Renal cortex interstitium (tissue), 15 donors: ENCODE measurements at places on chromosomes 7 and 10.

DNA sequence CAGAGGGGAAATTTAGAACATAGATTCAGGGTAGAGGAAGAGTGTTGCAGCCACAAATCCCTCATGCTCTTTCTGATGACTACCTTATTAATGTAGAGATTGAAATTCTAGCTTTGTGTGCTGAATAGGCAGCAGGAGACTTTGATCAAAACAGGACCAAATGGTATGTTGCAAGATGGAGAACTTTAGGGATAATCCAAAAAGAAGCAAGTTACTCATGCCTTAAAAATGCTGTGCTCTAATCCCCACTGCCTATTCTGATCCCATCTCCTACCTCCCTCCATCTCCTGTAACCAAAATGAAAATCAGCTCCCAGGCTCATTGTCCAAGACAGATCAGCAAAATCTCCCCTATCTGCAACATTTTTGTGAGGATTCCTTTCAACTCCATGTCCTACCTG, 31.3 kb downstream of the CH25H start:
- no peak for DNase-seq

- no peak for DNase-seq
Observed at GRCh38 chr10:114239117-114239993, at the start of gene VWA2. VWA2 (plus strand) TSS chr10:114239254; CDS start chr10:114248714, 9,460 bp downstream.

GRCh38 chr7:97021747-97022490, 2.7 kb downstream of the DLX5 start:
- no peak for DNase-seq

DNA sequence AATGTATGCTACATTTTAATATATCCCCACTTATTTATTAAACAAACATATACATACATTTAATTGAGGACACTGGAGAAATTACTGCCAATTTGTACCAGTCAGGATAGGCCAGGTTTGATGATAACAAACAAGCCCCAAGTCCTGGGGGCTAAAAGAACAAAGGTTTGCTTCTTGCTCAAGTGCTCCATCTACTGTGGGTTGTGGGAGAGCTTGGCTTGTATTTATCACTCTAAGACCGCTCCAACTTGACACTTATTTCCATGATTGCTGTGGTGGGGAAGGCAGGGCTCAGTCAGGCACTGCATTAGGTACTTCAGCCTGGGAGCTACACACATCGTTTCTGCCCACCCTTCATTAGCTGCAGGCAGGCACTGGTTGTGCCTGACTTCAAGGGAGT, 136.6 kb upstream of the ZNF32 start:
- no peak for DNase-seq

- no peak for DNase-seq
Observed at GRCh38 chr7:48360574-48360973, 189.3 kb downstream of the ABCA13 start.

GRCh38 chr7:70043015-70043538, 444.8 kb downstream of the AUTS2 start:
- no peak for DNase-seq

GRCh38 chr7:116522247-116522646, 2.6 kb upstream of the CAV1 start:
- no peak for DNase-seq

DNA sequence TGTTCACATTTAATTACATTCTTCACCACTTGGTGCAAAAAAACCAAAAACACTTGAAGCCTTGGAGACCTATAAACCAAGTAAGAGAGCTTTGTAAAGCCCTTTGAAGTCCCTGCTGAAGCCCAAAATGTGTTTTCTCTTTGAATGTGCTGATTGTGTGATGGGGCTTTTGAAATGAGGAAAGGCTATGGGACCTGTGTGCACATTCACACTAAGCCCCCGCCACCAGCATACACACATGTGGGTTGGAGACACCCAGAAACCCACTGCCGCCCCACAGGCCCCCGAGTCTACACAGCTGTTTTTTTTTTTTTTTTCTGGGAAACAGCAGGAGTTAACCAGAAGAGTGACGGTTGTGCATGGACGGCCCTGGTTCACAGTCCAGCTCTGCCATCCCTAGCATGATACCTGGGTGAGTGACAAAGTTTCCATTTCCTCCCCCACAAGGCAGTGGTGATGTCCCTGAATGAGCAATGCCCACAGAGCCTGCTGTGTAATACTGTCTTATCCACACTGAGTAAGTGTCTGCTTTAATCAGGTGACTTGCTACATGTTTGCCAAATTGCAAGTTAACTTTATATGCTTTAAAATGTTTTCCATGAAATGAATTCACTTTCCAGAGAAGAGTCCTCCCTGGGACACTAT, 154.6 kb upstream of the GDF10 start:
- DNase-seq, result no peak

DNA sequence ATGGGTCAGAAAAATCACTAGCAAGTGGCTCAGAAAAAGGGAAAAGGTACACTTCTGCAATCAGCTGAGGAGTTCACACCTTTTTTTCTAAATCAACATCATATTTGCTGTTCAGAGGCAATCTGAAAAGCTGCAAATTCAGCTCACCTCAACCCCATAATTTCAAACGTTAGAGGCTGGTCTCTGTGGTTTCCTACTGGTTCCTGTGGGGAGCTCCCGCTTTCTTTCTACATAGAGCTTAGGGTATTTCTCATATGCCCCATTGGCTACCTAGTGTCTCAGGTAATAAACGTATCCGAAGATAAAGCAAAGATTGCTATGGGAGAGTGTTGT, 5.2 kb upstream of the ZNF22 start:
- no peak for DNase-seq
